Inflammatory macrophage (primary cell): ENCODE measurements at places on chromosomes 2 and 18.

DNA sequence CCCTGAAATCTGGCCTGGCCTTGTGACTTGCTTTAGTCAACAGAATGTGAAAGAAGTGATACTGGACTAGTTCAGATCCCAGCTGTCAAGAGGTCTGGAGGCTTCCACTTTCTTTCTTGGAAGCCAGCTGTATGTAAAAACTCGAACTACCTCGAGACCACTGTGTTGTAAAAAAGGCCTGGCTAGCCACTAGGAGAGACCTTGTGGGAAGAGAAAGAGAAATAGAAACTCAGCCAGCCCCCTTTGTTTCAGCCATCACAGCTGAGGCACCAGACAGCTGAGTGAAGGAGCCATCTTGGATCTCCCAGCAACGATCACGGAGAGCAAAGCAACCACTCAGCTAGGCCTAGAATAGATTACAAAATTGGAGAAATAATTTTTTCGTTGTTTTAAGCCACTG lies 324.9 kb upstream of the TCF4 start:
- no peak for DNase-seq

GRCh38 chr18:78813936-78814710 lies 165.5 kb upstream of the SALL3 start:
- no peak for DNase-seq

DNA sequence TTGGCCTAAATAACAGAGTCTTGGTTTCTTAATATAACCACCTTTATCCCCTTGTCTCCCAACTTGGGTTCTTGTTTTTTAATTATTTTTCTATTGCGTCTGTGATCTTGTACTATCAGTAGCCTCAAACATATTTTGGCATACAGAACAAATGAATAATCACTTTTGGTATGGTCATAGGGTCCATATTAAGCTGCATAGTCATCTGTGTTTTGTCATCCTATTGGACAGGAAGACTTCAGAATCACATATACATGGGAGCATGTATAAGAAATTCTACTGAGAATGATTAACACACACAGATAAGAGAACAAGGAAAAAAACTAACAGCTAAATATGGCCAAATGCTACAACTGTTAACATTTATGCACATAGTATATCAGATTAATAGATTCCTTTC lies 126.0 kb downstream of the MEP1B start:
- no peak for DNase-seq

DNA sequence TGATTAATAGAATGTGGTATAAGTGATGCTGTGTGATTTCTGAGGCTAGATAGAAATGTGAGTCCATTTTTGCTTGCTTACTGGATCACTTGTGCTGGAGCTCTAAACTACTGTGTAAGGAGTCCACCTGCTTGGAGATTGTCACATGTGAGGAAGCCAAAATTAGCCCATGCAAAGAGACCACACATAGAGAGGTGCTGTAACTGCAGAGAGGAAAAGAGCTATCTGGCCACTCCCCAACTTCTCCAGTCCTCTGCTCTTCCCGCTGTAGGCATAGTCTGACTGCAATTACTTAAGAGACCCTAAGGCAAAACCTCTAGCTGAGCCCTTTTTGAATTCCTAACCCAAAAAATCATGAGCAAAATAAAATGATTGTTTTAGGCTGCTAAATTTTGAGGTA lies 120.6 kb upstream of the FBXO11 start:
- no peak for DNase-seq

DNA sequence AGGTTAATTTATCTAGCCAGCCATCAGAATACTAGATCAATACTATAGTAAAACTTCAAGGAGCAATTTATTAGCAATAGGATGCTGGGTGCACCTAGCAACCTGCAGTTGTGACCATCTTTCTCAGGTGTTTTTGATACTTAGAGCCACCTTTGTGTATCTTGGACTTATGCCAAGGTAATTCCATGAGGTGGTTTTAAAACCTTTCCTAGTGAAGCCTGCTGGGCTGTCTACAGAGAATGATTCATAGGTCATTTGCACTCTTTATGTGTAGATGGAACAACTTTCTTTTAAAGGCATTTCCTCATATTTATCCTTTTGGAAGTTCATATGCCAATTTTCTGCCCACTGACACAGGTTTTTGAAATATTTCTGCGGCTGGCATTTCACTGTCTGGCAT lies 1030.1 kb upstream of the POU3F3 start:
- DNase-seq = no peak

DNA sequence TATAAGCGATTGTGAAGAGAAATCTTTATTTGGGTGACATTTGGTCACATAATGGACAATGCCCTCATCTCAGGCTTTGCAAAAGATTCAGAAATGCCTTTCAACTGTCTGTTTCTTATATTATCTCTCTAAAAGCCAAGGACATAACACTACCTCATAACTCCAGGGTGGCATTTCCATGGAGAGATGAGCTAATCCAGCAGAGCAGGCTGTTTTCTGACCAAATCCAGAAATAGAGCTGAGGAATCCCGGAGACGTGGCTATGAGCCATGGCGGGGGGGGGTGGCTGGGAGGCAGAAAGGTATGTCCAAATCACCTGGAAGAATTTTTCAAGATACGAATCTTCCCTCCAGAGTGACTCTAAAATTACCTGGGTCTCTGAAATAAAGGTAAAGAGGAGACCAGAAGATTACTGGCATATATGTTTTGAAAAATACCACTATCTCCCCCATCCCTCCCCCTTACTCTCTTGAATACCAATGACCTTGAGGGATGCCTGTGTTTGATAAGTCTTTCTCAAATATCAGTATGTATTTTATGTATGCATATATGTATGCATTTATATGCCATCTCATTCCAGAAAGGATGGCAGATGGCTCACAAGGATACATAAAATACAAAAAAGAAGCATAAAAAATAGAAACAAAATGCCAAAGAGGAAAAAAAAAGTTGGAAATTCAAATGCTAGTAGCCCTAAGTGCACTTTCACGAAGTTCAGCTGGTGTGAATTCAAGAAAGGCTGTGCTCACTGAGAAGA lies 296.0 kb upstream of the MGAT5 start:
- no peak for DNase-seq

DNA sequence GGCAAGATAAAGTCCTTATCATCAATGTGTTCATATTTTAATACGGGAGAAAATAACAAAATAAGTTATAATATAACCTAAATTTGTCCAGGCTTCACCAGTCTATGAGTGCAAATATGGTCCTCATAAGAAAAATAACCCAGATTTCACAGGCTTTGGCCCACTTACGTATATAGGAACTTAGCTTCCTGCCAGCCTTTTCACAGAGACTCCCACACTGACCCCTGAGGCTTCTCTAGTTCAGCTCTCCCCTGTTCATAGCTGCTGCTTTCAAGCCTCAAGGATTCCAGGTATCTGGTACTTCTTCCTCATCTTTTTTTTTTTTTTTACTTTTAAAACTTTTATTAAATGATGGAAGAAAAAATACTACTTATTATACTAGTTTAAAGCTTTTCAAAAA lies 74.9 kb upstream of the PELI1 start:
- no peak for DNase-seq

GRCh38 chr2:10810202-10811161 lies 2.1 kb downstream of the PDIA6 start:
- DNase-seq = no peak

DNA sequence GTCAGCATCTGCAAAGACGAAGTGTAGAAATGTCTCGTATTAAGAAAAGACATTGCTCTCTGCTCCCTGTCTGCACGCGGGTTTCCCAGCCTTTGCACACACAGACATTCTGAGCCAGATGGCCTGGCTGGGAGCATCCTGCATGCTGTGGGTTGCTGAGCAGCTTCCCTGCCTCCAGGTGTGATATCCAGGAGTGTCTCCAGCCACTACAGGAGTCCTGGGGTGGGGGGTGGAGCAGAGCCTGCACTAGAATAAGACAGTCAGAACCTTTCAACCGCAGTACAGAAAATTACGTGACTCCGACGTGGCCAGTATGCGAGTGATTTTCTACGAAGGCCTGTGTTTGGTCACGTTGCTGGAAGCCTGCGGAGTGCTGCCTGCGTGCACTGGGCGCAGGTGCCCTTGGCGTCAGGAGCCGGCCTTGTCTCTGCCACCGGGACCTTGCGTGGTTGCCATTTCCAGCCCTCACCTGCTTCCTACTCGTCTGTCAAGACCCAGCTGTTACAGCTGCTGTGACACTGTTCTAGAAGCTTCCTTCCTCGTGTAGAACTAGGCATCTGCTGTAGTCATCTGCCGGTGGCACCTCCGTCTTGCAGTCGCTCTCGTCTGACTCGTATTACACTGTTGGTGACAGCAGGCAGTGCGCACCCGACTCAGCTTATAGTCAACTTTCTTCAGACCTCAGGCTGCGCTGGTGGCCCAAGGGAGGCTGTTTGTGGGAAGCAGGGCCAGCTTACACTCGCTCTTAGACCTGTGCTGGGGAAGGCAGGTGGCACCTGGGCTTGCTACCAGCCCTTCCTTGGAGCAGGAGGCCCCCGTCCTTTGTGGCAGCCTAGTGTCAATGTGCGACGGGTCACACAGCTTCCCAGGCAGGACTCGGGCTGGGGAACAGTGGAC lies 11.2 kb downstream of the CTDP1 start:
- no peak for DNase-seq

DNA sequence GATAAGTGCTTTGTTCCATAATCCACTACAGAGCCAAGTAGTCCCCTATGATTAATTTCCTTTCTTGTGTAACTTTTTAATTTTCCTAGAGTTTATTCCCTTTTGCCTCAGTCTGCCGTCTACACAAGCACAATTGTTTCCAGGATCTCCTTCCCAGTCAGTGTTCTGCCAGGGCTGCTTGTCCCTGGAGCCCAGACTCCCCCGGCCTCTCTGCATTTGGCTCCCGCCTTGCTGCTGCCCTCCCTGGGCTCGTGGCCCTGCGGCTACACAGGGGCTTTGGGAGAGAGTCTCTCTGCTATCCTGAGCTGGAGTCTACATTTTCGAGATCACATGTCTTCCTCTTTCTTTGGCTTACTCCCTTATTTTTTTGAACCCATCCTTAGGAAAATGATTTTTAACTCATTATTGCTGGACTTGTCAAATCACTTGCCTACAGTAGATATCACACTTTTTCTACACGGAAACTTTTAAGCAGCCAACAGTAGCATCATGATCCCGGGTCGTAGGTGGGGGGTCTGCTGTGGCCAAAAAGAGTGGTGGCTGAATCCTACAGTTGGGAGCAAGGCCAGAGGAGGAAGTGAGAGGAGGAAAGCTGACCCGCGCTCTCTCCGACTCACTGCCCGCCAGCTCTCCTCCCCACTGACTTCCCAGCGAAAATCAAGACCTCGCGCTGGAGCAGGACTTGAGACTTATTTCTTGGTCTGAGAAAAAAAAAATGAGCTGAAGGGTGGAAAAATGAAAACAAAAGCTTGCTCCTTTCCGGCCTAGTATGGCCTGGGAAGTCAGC lies 9.4 kb downstream of the FBLN7 start:
- DNase-seq = no peak

DNA sequence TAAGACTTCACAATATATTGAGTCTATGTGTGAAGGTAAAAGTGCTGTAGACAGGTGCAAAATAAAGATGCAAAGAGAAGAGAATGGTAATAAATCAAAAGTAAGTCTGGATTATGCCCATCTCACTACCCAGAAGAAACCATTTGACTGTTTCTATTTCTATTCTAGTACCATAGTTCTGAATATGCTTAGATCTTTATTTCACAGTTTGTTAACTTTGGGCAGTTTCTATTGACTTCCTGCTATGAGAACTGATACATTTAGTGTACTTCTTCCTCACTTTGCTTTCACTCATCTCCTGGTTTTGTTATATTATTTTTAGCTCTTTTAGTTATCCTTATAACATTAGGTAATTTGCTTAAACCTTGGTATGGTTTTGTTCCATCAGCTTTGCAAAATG lies 94.9 kb downstream of the HS1BP3 start:
- no peak for DNase-seq

DNA sequence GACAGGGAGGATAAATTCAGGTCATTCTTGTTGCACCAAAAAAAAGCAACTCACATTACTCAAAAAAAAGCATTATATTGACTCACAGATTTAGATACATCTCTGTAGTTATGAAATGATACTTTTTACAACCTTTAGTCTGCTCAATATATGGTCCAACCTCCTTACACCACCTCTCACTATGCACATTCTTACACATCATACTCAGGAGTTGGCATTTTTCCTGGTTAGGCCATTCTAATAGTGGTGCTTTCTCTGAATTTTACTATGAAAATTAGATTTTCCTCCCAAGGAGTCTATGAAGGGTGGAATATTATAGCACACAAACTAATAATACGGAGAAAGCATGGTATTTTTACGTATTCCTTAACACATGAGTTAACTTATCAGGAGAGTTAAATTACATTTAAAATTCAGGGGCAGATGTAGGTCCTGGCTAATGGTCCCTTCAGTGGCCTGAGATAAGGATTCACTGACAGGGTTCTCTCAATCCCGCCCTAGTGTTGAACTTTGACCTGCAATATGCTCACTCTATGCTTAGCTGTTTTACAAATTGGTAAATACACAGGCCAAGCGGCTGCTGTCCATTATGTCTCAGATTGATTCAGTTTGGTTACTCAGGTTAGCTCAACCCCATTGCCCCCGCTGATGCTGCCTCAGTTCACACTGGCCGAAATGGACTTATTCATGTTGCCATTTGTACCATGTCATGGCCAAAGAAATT lies 153.6 kb downstream of the NCKAP5 start:
- DNase-seq = no peak

DNA sequence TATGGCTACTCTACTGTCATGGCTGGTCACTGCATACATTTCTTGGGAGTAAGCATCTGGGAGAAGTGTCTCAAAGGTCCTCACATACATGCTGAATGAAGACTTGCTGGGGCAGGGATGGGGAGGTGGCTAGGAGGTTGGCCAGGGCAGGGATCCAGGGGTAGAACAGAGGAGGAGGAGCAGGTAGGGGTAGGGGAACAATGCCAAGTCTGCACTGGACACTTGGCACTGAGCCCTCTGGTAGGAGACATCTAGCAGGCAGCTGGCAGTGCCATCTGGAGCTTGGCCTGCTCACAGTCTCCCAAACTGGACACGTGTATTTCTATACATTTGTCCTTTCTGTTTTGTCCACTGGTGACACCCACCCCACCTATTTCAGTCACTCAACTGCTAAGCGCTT lies 62.7 kb upstream of the REV1 start:
- DNase-seq = no peak

- no peak for DNase-seq
Observed at GRCh38 chr2:111057045-111057444, 63.7 kb upstream of the BCL2L11 start.

DNA sequence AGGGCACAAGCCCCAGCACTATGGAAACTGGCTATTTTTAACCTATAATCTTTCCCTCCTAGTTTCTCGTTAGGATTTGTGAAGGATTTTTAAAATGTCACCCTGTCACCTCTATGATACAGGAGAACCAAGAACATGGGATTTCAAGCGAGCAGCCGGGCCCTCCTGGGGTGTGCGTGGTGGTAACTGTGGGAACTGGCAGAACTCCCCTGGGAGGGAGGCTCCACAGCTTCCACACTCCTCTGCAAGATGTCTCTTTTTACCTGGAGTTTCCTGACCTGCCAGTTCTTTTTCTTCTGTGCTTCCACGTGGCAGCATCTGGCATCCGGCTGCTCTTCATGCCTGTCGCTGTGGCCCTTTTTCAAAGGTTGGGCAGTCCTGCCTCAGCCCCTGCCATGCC lies 386.3 kb upstream of the MYT1L start:
- no peak for DNase-seq

DNA sequence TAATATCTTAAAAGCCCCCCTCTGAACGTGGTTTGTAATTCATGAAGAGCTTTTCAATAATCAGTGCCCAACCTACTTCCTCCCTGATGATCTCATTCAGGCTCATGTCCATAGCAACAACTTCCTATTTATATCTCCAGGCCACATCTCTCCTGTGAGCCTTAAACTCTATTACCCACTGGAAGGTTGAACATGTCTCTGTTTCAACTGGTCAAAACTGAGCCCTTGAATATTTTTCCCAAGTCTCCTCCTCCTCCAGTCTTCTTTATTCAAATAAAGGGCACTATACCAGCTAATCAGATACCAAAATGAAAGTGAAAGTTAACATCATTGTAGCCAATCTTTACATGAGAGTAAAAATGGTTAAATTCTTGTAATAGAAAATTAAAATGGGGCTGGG lies 63.7 kb upstream of the ITGA4 start:
- DNase-seq = peak; percentile 66
